ENCODE measurements at places on chromosomes 16 and 17. TPM values are rescaled to one million over a fixed set of nuclear protein-coding genes. Genes with fewer than 3 reads are reported as not detected.

Gene NOMO2
- total RNA-seq = 126 TPM

Gene VMO1
- total RNA-seq = not detected

Gene LITAFD
- total RNA-seq = not detected

Gene CPNE7
- 3.8 TPM for total RNA-seq

Gene HOXB13
- not detected for total RNA-seq

Gene GGT6
- not detected for total RNA-seq

Data from T-helper 1 cell treated with Interleukin-12 subunit alpha and Interleukin-12 subunit beta and Interleukin-4 antibody, amounts not matched to agents 30 ng/mL and 1 ng/mL, for 36 hours (primary cell).